Aorta (tissue), 5 donors: ENCODE measurements at places on chromosomes 2 and 18. TPM values are rescaled to one million over a fixed set of nuclear protein-coding genes. Genes with fewer than 3 reads are reported as not detected.

RAB31 gene
- total RNA-seq: 107 TPM

DNAH7 gene
- 0.71 TPM for total RNA-seq

GPAT2 gene
- total RNA-seq: 16.2 TPM

ZNF532 gene
- 183 TPM for total RNA-seq

DNA sequence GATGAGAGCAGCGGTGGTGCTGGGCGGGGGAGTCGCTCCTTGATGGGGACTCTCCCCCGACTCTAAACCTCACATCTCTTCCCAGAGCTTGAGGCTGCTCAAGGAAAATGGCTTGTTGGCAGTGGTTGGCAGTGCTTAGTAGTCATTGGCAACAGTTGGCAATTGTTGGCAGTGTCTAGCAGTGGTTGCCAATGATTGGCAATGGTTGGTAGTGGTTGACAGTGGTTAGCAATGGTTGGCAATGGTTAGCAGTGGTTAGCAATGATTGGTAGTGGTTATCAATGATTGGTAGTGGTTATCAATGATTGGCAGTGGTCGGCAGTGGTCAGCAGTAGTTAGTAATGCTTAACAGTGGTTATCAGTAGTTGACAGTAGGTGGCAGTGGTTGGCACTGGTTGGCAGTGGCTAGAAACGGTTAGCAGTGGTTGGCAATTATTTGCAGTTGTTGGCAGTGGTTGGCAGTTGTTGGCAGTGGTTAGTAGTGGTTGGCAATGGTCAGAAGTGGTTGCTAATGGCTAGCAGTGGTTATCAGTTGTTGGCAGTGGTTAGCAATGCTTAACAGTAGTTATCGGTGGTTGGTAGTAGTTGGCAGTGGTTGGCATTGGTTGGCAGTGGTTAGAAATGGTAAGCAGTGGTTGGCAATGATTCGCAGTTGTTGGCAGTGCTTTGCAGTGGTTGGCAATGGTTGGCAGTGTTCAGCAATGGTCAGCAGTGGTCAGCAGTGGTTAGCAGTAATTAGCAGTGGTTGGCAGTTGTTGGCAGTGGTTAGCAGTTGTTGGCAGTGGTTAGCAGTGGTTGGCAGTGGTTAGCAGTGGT, 85.4 kb upstream of the OTOS start:
- no peak for DNase-seq

RAB17 gene
- 3.7 TPM for total RNA-seq

CELF4 gene
- total RNA-seq: not detected

DNA sequence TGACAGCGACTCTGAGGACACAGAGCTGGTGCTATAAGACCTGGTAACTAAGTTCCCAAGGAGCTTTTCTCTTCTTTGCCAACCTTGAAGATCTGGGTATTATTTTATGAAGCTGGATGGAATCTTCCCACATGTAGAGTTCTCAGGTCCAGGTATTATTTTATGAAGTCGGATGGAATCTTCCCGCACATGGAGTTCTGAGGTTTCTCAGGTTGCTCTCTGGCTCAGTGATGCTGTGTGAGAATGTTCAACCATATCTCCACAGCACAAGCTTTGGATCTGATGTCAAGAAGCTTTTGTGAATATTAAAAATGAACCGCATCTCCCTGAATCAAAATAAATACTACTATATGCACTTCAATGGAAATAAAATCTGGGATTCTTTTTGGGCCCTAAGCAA, at the start of gene SMIM21:
Gene SMIM21, minus strand, starts transcription at position 101 of the 400 bp plus-strand sequence. CDS start 140 bp downstream, outside the sequence.
- no peak for DNase-seq

FNDC4 gene
- total RNA-seq: 12.1 TPM
